SJSA1 (cell line): ENCODE measurements at places on chromosomes 5 and 9.

DNA sequence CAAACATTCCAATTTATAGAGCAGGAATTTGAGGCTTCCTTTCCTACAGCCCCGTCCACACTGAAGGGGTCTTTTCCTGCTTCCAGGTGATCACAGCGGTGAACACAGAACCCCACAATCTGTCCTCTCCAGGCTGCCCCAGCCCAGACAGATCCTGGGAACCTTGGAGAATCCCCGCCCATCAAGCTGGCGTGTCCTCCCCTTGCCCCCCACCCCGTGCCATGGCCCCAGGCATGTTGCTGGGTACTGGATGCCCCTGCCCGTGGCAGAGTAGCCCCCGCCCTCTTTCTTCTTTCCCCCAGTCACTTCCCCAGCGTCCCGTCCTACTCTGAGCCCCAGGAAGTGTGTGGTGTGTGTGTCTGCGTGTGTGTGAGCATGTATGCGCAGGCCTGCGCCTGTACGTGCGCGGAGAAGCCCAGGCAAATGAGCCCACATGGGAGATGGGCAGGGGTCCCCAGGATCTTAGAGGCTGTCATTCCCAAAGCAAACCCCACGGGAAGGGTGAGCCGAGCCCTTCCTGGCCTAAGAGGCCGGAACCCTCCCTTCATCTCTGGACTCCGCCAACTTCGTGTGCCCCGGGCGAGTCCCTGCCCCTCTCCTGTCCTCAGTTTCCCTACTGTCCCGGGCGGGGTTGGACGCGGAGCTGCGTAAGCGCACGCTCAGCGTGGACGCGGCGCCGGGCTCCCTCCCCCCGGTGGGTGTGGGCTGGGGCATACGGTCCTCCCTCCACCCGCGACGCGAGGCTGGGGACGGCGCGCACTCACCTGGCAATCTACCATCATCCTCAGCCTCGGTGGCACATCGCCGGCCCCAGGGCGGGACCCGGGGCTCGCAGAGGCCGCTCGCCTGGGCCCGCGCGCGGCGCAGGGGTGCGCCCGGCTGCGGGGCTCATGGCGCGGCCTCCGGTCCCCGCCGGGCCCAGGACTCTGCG is 15.2 kb downstream of the GBGT1 start:
- H3K36me3 ChIP-seq: no peaks in the 10 kb centered on the region
- no peak for DNase-seq
- peaks cover 24% of the 10 kb centered on the region for H3K4me1 ChIP-seq
- H3K27ac ChIP-seq: no peak overlapping the region

DNA sequence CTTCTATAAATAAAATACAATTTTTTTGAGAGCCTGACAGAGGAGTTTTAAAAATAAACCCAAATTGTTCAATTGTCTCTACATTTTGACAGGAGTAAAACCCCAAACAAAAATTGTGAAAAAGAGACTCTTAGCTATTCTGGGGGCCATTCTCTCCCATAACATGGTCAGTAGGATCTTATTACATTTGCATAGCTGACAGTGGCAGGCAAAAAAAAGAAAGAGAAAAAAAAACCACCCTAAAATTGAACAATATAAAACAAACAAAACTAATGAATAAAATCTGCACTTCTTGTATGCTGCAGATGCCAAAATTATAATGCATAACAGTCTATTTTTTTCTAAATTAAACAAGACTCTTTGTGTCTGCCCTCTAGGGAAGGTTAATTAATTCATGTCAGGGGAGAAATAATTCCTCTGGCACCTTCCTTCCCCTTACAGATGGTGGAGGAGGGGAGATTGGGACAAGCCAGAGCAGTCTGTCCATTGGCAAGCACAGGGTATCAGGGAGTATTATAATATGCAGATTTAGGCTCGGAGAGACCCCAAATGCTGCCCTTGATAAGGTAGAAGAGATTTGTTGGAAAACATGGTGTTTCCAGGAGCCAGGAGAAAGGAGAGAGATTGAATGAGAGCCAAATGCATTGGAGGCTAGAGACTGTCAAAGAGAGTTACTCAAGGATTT is 79.7 kb upstream of the CDH6 start:
- no peak overlapping the region for H3K27ac ChIP-seq
- DNase-seq: no peak
- H3K36me3 ChIP-seq: no peaks in the 10 kb centered on the region

GRCh38 chr5:100772548-100772947 is 130.5 kb downstream of the ST8SIA4 start:
- no peak overlapping the region for H3K4me3 ChIP-seq
- no peak overlapping the region for H3K27ac ChIP-seq
- H3K36me3 ChIP-seq: no peaks in the 10 kb centered on the region
- H3K4me1 ChIP-seq: peaks cover 12% of the 10 kb centered on the region

- no peaks in the 10 kb centered on the region for H3K27me3 ChIP-seq
- no peak overlapping the region for H3K27ac ChIP-seq
- no peak for DNase-seq
- H3K4me3 ChIP-seq: no peak overlapping the region
- H3K4me1 ChIP-seq: no peaks in the 10 kb centered on the region; the same call in 1 of the 2 replicates
Observed at GRCh38 chr5:167247816-167248215, 1043.6 kb upstream of the WWC1 start.

- H3K27ac ChIP-seq: no peak overlapping the region
- H3K4me1 ChIP-seq: no peaks in the 10 kb centered on the region
- no peak overlapping the region for H3K4me3 ChIP-seq
- H3K36me3 ChIP-seq: no peaks in the 10 kb centered on the region
Observed at GRCh38 chr5:103475629-103476240, 86.9 kb downstream of the NUDT12 start.

DNA sequence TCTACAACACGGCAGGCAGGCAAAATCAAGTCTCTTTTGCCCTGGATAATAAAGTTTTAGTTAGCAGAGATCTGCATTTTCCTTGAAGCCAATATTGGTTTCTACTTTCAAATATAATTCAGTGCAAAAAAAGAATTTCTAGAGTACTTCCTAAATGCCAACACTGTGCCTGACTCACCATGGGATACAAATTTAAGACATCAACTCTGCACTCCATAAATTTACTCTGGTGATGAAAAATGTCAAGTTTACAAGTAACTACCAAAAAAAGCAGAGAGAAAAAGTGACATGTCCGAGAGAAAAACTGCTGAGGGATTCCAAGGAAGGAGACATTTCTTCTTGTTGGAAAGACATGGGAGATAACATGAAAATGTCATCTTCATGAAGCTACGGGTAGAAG is 119.7 kb downstream of the RAPGEF6 start:
- peaks cover 13% of the 10 kb centered on the region for H3K4me1 ChIP-seq
- DNase-seq: no peak
- no peak overlapping the region for H3K27ac ChIP-seq

- H3K4me3 ChIP-seq: no peak overlapping the region
- H3K36me3 ChIP-seq: no peaks in the 10 kb centered on the region
- no peak overlapping the region for H3K27ac ChIP-seq
- no peaks in the 10 kb centered on the region for H3K27me3 ChIP-seq
- no peak for DNase-seq
Observed at GRCh38 chr5:160175438-160176218, 53.7 kb upstream of the FABP6 start.

DNA sequence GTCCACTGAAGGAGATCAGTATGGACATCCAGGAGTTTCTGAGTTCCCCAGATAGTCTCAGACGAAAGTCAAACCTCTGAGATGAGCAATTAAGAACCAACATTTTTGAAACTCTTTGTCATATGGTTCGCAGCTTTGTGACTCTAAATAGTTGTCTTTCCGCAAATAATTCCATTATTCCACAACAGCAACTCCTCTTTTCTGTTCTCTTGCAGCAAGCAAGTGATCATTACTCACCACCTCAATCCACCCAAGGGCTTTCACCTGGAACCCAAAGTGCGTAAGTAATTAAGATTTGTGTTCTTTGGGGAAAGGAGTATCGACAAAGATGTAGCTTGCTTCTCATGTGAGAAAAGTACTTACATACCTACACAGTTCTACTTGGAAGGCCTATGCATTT is 15.6 kb downstream of the MTX3 start:
- no peak overlapping the region for H3K4me3 ChIP-seq
- no peaks in the 10 kb centered on the region for H3K27me3 ChIP-seq
- H3K36me3 ChIP-seq: peaks cover 33% of the 10 kb centered on the region

DNA sequence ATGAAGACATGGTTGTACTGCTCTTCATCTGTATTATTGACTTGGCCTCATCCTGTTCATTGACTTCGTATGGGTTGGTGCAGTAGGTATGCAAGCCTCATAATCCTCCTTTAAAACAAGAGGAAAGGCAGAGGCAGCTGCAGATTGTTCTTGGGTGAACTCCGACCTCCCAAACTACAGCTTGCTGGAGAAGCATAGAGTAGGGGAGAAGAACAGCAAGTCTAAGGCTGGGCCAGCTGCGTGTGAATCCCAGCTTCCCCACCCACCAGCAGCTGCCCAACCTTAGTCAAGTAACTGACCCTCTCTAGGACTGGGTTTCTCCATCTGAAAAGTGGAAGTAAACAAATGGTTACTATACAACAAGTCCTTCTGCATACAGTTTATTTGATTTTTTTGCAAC is 114.5 kb upstream of the WWC1 start:
- no peak overlapping the region for H3K4me3 ChIP-seq
- no peaks in the 10 kb centered on the region for H3K27me3 ChIP-seq
- no peak for DNase-seq
- H3K36me3 ChIP-seq: no peaks in the 10 kb centered on the region

- H3K4me3 ChIP-seq: no peak overlapping the region
- no peak overlapping the region; the same call in 1 of the 2 replicates for H3K27ac ChIP-seq
- H3K4me1 ChIP-seq: peaks cover 27% of the 10 kb centered on the region
Observed at GRCh38 chr9:115164511-115164974, 46.6 kb upstream of the TNC start.

- H3K4me1 ChIP-seq: no peaks in the 10 kb centered on the region
- H3K36me3 ChIP-seq: no peaks in the 10 kb centered on the region
- no peak for DNase-seq
- no peak overlapping the region for H3K4me3 ChIP-seq
- no peaks in the 10 kb centered on the region for H3K27me3 ChIP-seq
- H3K27ac ChIP-seq: no peak overlapping the region
Observed at GRCh38 chr9:13661014-13661413, 381.5 kb upstream of the MPDZ start.

GRCh38 chr5:165076686-165077085 is 1571.3 kb downstream of the MAT2B start:
- no peak overlapping the region for H3K4me3 ChIP-seq
- no peak overlapping the region for H3K27ac ChIP-seq
- H3K36me3 ChIP-seq: no peaks in the 10 kb centered on the region

DNA sequence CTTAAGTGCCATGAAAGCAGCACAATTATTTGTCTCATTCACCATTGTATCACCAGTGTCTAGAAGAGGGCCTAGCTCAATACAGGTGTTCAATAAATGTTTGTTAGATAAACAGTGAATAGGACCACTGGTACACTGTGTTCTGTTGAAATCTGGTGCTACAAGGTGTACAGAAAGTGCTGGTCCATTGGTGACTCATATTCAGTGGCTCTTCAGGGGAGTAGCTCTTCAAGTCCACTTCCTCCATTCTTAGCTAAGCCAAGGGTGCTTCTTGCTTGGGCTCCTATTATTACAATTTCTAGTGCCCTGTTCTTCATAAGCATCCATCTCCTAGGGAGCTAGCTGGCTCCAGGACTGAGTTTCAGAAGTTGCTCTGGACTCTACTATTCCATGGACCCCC is 6.4 kb upstream of the FCHO2 start:
- no peaks in the 10 kb centered on the region for H3K36me3 ChIP-seq
- no peak overlapping the region for H3K4me3 ChIP-seq
- H3K27ac ChIP-seq: no peak overlapping the region
- H3K27me3 ChIP-seq: no peaks in the 10 kb centered on the region
- DNase-seq: no peak

DNA sequence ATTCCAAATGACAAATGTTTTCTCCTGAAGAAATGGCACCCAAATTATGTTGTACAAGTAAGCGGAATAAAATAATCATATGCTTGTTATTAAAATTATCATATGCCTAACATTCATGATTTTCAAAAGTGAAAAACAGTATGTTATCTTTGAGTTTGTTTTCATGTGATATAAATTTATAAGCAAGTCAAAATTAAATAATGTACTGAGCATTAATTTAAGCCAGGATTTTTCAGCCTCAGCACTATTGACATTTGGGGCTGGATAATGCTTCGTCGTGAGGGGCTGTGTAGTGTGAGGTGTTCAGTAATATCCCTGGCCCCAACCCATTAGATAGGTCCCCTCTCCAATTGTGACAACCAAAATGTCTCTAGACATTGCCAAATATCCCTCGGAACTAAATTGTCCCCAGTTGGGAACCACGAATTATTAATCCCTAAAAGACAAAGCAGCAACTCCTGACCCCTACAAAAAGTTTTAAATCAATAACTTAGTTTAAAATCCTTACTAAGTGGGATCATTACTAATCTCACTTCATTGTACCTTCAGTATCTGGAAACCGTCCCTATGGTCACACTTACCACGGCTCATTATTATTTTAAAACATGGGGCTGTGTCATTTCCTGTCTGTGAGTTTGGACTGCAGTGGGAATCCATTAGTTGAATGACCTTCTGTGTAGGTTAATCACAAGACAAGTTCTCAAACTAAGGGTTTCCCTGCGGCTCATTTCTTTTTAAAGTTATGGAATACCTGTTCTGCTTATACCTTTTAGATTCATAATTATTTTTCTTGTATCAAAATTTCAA is 1.3 kb upstream of the NNT start:
- peak overlapping the region; percentile 74 for H3K4me3 ChIP-seq
- H3K36me3 ChIP-seq: peaks cover 25% of the 10 kb centered on the region
- peaks cover 19% of the 10 kb centered on the region for H3K4me1 ChIP-seq
- no peak for DNase-seq
- H3K27me3 ChIP-seq: no peaks in the 10 kb centered on the region

GRCh38 chr9:1050125-1050895 is at the start of gene DMRT2:
DMRT2 (plus strand) TSS chr9:1050357; CDS start chr9:1051614, 1,257 bp downstream.
- no peaks in the 10 kb centered on the region for H3K27me3 ChIP-seq
- DNase-seq: no peak
- no peaks in the 10 kb centered on the region for H3K36me3 ChIP-seq
- no peaks in the 10 kb centered on the region for H3K4me1 ChIP-seq
- no peak within 1 kb of the TSS for H3K4me3 ChIP-seq

DNA sequence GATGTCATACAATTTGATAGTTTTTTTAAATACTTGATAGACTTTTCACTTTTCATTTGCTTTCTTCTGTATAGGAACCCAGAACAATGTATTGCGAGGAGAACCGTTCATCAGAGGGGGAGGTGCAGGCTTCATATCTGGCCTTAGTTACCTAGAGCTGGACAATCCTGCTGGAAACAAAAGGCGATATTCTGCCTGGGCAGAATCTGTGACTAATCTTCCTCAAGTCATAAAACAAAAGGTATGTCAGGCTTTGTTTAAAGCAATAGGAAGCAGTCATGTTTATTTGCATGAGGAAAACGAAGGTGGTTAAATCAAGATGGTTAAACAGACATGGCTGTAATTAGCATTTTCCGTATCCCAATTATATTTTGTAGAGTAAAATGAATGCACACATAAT is 46.0 kb downstream of the C7 start:
- no peak for DNase-seq
- 0 out of 2 replicates have a peak, but pooled peaks cover 2% of the 10 kb centered on the region for H3K27me3 ChIP-seq
- no peaks in the 10 kb centered on the region for H3K36me3 ChIP-seq
- H3K4me3 ChIP-seq: no peak overlapping the region
- no peak overlapping the region for H3K27ac ChIP-seq

- no peak for DNase-seq
- H3K4me1 ChIP-seq: no peaks in the 10 kb centered on the region
- no peak overlapping the region for H3K27ac ChIP-seq
- H3K36me3 ChIP-seq: no peaks in the 10 kb centered on the region
- H3K4me3 ChIP-seq: no peak overlapping the region
Observed at GRCh38 chr5:133643365-133643764, 31.0 kb upstream of the FSTL4 start.
